ENCODE measurements at places on chromosomes 12 and 14. TPM values are rescaled to one million over a fixed set of nuclear protein-coding genes. Genes with fewer than 3 reads are reported as not detected.

The KITLG gene
- polyA plus RNA-seq: 12.2 TPM

GRCh38 chr14:103423050-103423461, 37.8 kb downstream of the MARK3 start:
- DNase-seq: no peak

- peak; percentile 76 for DNase-seq
These were observed 137.0 kb upstream of the LMNTD1 start for GRCh38 chr12:25689996-25690501.

GRCh38 chr14:64800000-64800399, 79.7 kb downstream of the SPTB start:
- peak; percentile 49 for DNase-seq

DNA sequence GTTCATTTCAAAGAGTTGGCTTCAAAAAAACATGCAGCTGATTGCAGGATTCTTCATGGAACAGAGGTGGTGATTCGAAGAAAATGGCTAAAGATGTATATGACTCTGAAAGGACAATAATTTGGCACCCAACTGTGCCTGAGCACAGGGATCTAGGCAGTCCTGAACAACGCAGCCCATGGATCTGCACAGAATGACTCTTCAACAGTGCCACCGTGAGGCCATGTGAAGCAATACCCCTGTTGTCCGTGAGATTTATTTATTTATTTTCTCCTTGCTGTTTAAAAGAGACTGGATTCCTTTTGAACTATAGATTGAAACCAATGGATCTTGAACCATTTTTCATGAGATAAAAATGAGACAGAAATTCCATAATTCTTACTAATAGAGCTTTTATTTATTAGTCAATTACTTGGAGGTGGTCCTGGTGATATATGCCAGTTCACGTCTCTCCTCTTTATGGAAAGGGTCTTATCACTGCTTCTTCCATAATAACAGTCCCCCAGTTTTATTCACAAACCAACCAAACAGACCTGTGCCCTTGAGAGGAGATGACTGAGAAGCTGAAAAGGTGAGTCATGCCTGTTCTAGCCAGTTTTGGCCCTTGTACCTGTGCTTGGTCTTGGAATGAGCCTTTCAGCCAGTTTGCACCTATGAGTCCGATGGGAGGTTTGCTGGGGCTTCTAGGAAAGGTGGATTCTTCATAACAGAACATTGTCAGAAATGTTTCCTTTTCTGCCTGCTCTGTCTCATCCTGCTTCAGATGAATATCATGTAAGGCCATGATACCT, 1598.3 kb downstream of the AACS start:
- DNase-seq: peak; percentile 36
